ENCODE measurements at places on chromosomes 12 and 14.

DNA sequence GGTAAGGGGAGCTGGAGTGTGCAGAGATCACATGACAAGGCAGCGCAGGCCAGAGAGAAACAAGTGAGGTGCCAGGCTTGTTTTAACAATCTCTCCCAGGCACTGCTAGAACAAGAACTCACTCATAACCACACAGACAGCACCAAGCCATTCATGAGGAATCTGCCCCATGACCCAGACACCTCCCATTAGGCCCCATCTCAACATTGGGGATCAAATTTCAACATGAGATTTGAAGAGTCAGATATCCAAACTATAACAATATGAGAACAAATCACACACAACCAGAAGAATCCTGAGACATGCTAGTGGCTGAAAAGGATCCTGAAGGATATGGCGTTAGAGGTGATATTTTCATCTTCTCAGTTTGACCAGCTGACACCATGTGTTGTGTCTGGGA lies 21.9 kb downstream of the OR6J1 start:
- DNase-seq: no peak

- DNase-seq: no peak
Observed at GRCh38 chr12:20616093-20616492, 79.0 kb upstream of the SLCO1C1 start.

DNA sequence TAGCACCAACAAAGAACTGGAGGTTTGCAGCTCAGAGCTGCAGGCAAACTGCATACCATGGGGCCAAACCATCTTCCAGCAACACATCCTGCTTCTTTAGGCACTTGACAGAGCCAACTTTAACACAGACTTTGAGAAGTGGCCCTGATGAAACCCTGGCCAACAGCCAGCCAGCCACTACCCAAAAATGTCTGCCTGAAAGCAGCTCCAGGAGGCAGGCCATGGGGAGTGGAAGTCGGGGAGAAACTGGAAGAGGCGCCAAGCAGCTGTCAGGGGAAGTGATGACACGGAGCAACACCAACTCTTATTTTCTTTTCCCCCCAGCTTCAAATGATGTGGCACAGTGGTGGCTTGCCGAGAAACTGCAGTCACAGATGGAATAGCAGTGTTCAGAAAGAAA lies 110.9 kb upstream of the PLXNC1 start:
- no peak for DNase-seq

GRCh38 chr14:105884808-105885281 lies 358.5 kb downstream of the TMEM121 start:
- no peak for DNase-seq

- no peak for DNase-seq
Observed at GRCh38 chr14:105537580-105538474, 11.4 kb downstream of the TMEM121 start.

GRCh38 chr12:59636945-59637691 lies 41.3 kb downstream of the SLC16A7 start:
- DNase-seq: no peak

- no peak for DNase-seq
Observed at GRCh38 chr12:112270673-112271072, 111.6 kb downstream of the HECTD4 start.

DNA sequence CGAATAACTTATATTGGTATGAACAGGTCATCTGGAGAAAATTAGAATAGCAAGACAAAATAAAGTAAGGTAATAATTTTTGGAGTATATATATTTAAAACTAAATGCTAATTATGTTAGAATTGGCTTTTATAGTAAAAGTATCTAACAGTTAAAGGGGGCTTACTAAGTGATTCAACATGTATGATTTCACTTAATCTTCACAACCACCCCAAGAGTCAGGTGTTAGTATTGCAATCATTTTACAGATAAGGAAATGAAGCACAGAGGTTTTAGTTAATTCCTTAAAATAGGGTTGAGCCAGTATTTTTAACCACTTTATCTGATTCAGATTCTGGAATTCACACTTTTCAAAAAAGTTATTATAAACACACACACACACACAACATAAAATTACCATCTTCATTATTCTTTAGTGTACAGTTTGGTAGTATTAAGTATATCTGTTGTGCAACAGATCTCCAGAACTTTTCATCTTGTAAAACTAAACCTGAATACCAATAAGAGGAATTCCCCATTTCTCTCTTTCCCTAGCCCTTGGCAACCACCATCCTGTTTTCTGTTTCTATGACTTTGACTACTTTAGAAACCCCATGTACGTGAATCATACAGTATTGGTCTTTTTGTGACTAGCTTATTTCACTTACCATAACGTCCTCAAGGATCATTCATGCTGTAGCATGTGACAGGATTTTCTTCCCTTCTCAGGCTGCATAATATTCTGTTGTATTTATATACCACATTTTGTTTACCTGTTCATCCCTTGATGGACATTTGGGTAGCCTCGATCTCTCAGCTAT lies 12.5 kb downstream of the A2M start:
- no peak for DNase-seq

DNA sequence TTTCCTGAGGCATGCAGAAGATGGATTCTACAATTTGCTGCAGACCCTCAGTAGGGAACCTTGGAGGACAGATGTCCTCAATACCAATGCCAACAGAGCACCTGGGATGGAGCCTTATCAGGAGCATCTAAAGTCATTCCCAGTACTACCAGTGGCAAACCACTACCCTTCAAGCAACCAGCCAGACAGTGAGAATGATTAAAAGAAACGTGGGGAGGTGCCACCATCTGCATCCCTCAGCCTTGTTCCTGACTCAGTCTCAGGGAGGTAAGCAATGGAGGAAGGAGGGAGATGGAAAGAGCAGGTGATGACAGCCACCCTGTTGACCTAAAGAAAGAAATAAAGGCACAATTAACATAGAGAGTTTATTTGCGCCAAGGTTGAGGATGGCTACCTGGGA lies 175.2 kb upstream of the GRIN2B start:
- DNase-seq: no peak

- no peak for DNase-seq
Observed at GRCh38 chr12:57610554-57611107, 604 bp upstream of the ARHGEF25 start.

GRCh38 chr12:132686825-132687210 lies 324 bp downstream of the POLE start:
- no peak for DNase-seq

- DNase-seq: no peak
Observed at GRCh38 chr12:108033090-108033489, 96.0 kb upstream of the WSCD2 start.

GRCh38 chr12:11015775-11016430 lies 6.5 kb downstream of the TAS2R19 start:
- no peak for DNase-seq

- DNase-seq: no peak
Observed at GRCh38 chr12:54412348-54412747, 6.7 kb downstream of the ITGA5 start.

GRCh38 chr12:72209086-72209485 lies 63.1 kb upstream of the TRHDE start:
- DNase-seq: no peak

DNA sequence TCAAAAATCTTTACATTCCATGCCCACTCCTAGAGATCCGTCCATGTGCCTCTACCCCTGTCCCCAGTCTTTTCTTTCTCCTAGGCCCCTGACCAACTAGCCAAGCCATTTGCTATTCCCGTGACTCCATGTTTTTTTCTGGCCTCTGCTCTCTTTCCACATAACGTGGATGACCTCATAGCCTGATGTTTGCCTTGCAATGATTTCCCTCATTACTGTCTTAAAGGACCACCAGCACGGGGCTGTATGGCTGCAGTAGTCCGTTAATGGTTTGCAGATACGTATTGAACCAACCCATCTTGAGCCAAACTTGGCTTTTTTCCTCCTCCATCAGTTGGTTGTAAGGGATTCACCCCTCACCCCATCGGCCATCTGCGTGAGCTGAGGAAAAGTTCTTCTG lies 226.0 kb downstream of the PCNX1 start:
- no peak for DNase-seq
